ENCODE measurements at places on chromosomes 5 and 9.

- no peak for DNase-seq
Observed at GRCh38 chr9:110214090-110214489, 6.1 kb upstream of the C9orf152 start.

DNA sequence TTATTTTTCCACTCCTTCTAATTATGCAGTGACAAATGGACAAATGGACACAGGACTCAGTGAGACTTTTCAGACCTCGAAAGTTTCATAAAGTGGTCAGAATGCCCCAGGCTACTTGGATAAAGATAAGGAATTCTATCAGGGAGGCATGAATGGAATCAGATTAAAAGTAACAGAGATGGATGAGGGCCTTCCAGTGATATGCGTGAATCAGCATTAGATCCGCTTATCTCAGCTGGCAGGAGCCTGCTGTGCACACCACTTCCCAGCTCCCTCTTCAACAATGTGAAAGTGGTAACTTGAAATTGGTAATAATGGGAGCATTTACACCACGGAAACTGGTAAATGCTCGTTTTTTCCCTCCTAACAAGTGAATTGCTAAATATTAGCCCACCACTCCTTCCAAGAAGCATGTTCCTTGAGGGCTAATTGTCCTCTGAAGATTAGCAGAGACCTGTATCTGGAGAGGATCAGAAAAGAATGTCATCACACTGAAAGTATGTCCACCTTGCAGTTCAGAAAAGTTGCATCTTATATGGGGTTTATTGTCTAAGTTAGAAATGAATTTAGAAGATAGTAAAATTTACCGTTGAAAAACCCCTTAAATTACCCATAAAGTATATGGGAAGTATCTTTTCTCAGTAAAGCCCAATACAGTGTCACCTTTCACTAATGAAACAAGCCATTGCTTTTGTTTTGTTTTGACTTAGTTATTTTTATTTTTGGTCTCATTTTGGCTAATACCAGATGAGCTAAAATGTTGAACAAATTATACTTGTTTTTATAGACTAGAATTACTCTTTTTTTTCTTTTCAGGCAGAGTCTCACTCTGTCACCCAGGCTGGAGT lies 125.3 kb downstream of the DPYSL3 start:
- no peak for DNase-seq

- DNase-seq: peak; percentile 83
Observed at GRCh38 chr5:8756498-8757084, 789.3 kb downstream of the SEMA5A start.

DNA sequence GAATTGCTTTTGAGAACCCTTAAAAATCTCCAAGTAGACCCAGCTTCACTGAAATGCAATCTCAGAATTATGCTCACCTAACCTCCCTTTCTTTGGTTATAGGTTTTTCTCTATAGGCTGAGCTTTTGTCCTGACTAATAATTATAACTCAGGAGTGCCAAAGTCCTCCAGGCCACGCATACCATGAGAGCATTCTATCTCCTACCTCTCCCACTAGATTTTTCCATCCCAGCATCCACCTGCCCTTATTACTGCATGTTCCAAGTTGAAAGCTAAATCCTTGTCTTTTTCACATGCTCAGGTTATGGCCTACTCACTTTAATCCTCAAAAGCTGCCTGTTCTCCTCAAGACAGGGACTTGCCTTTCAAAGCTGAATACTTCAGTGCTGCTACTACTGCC lies 22.1 kb downstream of the ZNF346 start:
- DNase-seq: no peak

DNA sequence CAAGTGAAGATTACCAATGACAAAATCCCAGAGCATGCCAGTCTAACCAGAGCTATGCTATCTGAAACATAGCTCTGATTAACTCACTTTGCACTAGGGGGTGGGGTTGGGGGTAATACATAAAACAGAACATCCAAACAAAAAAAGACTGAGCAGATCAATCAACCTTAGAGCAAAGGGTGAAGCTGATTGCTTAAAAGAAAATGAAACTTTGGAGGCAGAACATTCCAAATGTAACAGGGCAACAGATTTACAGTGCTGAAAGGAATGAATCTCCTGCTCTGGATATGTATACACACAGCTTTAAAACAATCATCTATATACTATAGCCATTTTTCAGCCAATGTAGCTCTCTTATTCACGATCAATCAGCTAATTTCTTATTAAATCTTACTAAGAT lies 4.9 kb downstream of the IL6ST start:
- no peak for DNase-seq

- no peak for DNase-seq
Observed at GRCh38 chr9:2022560-2022959, 7.4 kb downstream of the SMARCA2 start.

- no peak for DNase-seq
Observed at GRCh38 chr5:39670955-39671354, 246.2 kb upstream of the DAB2 start.

- DNase-seq: no peak
Observed at GRCh38 chr5:36552651-36553393, 53.6 kb upstream of the SLC1A3 start.

DNA sequence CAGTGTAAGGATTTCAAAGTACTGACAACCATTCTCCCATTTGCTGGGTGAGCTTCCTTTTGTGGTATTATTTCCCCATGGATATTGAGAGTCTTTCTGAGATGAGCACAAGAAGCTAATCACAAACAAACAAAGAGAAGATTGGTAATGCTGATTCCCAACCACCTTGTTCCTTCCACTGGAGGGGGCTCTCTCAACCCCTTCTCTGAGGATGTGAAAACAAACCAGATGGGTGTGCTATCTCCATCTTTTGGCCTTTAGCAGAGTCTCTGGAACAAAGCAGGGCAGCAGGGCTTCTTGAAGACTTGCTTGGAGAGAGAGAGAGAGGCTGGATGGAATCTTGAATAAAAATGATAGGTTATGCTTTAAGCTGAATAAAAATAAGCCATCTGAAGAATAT lies 576.7 kb upstream of the ZNF462 start:
- peak; percentile 90 for DNase-seq

DNA sequence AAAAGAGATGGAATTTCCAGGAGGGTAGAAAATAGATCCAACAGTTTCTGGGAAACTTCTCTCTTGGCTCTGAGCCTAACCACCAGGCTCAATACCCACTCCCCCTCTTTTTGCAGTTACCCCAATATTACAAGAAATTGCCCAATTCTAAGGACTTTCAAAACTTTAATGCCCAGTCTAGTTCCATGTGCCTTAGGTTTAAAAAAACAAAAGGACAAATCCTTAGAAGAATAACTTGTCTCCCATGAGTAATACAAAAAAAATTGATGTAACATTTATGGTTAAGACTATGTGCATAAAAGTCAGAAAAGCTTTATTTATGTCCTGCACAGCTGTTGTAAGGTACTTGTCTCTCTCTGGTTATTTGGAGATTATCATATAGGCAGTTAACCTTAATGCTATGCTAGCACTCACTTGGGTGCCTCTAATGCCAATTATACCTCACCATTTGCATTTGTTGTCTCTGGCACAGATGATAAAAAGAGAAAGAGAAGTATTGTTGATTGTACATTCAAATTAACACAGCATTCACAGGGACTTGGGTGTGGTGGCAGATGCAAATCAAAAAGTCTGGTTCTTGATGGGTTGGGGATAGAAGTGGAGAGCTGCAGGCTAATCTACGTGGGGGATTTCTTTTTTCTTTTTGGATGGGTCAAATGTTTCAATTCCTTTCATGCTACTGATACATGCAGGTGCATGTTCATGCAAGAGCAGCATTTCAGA lies 159.4 kb downstream of the PIK3R1 start:
- DNase-seq: no peak

- DNase-seq: peak; percentile 49
Observed at GRCh38 chr5:68041293-68041692, 174.3 kb upstream of the PIK3R1 start.

DNA sequence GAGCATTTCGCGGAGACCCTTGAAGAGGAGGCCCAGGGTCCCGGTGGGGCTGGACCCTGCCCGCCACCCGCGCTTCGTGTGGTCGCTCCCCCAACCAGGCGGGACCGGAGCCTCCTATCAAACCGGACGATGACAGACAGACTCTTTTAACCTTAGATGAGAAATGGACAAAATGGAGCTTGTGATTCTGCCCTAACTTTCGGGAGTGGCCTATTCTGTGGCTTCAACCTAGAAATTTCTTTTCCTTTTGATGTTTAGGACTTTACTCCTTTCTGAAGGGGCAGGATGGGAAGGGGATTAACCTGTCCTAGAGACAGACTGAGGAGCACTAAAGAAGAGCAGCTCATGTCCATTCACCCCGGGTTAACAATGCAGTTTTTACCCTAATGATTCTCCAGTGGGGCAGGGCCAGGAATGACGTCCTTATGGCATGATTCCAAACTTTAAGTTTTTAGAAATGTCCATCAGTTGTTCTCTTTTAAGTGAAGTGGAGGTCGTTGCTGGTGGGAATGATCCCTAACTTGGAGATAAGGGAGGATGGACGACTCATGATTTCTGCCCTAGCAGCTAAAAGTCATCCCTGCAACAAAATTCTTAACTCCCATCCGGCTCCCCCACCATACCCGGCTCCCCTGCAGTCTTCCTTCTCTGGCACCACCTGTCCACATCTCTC lies 1.0 kb downstream of the NIPSNAP3A start:
- DNase-seq: no peak

DNA sequence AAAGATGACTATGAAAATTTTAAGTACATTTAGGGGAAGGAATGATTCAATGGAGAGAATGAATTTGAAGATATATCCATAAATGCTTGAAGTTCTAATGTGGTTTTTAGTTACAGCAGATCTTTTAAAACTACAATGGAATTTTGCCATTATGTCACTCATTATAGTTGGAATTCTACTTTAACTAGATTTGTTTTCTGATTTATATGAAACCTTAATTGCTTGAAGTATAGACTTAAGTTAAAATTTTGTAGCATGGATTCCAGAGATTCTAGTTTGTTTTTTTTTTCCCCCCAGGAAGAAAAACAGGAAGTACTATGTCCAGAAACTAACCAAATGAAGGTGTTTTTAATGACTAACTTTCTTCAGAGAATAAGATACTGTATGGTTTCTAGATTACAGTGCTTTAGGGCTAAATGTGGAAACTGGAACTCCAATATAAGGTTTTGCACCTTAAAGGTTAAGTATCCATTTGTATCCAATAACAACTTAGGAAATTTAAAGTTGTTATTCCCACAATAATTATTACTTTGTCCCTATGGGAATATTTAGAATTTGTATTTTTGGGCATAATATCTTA lies 70.3 kb downstream of the ZSWIM6 start:
- no peak for DNase-seq

GRCh38 chr5:147857302-147858129 lies 21.0 kb upstream of the SCGB3A2 start:
- peak; percentile 63 for DNase-seq

DNA sequence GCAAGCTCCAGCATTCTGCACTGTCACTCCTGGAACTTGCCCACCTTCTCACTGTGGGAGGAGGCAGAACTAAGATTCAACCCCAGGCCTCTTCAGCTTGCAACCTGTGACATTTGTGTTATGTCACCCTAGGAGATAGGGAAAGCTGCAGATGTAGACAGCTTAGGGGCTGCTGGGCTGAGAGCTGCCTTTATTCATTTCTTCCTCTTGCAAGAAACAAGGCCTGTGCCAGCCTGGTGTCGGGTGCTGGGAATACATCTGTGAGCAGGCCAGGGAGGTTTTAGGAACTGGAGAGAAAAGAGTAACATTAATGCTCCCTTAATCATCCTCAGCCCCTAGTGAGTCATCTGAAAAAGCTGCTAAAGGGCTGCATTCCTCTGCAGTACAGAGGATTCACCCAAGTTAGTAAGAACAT lies 101.8 kb downstream of the FGF18 start:
- peak; percentile 6 for DNase-seq

- DNase-seq: no peak
Observed at GRCh38 chr5:58235299-58235698, 224.6 kb downstream of the PLK2 start.

GRCh38 chr9:128293091-128293490 lies 17.0 kb downstream of the SWI5 start:
- DNase-seq: no peak

GRCh38 chr5:168770036-168770498 lies 190.9 kb upstream of the PANK3 start:
- DNase-seq: no peak

- no peak for DNase-seq
Observed at GRCh38 chr5:61768692-61769281, 436.7 kb downstream of the ZSWIM6 start.

DNA sequence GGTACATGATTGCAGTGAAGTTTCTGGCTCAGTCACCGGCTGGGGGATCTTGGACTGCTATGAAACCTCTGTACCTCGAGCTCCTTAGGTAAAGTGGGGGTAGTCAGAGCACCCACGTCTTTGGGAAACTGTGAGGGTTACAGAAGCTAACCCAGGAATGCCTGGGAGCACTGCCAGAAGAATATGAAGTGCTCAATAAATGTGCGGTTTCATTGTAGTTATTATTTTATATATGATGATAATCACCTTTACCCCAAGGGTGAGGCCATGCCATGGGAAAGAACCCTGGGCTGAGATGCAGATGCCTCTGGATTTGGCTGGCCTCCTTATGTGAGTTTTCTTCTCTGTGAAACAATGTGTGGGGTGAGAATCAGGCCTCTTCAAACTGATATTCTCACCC lies 3.7 kb downstream of the NPR3 start:
- no peak for DNase-seq

GRCh38 chr5:163436515-163436914 lies 880 bp upstream of the CCNG1 start:
- DNase-seq: no peak

- no peak for DNase-seq
Observed at GRCh38 chr5:180832638-180833068, 28.4 kb downstream of the ZFP62 start.

DNA sequence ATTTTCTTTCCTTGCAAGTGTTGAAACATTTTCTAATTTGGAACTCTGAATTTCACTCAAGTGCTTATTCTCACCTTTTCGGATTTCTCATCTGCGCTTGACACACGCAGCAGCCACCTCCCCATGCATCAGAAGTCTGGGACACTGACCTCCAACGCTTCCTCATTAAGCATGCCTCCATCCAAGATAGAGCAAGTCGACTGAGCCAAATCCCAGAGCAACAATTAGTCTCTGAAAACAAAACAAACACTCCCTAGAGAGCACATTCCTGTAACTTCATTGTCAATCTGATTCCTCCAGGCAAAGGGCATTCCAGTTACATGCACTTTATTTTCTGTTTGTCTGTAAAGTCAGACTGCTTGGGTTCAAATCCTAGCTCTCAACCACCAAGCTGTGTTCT lies 5.7 kb downstream of the CD180 start:
- DNase-seq: no peak

DNA sequence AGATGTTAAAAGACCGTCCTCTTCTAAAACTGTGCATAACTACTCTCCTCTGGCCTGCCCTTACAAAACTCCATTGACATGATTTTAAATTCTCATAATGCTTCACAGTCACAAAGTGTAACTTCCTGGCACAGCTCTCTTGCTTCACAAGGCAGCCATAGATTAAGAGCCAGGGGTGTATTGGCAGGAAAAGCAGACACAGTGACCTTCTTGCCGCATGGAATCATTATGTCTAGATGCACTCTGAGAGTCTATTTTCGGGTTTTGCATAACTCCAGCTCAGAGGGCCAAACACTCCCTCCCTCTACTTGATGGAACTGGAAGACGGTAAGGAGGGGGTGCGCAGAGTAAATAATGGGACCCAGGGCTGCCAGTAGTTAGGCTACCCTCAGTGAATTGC lies 110.1 kb downstream of the MARCHF3 start:
- peak; percentile 82 for DNase-seq
